ENCODE measurements at places on chromosomes 6 and 20.

DNA sequence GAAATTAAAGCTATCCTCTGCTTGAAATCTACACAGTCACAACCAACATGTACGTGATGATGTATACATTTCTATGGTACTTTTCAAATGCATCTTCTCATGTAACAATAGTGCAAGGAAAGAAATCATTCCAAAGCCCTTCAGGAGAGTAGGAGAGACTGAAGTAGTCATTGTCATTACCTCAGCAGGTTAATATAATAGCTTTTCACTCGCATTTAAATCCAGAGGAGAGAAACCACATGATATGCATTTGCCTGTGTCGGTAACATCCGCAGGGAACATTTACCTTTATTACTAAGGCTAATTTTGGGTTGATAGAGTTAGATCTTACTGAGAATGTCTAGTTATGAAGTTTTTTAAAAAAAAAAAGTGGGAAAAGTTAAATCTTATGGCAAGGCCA, 186.6 kb upstream of the DTNBP1 start:
- no peak for DNase-seq

DNA sequence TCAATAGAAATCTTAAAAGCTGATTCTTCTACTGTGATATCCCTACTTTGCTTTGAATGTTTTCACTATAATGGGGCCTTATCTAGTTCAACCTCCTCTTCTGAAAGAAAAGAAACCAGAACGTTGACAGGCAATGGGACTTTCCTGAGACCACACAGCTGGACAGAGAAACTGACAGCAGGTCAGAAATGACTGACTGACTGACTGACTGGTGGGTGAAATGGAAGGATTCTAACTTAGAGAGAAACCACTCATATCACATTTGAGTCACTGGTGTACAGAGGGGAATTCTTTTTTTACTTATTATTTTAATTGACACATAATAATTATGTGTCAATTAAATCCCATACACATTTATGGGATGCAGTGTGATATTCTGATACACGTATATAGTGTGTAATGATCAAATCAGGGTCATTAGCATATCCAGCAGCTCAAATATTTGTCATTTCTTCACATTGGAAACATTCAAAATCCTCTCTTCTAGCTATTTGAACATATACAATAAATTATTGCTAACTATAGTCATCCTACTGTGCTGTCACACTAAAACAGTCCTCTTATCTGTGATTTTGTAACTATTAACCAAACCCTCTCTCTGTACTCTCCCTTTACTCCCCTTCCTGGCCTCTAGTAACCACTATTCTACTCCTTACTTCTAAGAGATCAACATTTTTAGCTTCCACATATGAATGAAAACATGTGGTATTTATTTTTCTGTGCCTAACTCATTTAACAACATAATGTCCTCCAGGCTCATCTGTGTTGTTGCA, 64.8 kb upstream of the NRSN1 start:
- no peak for DNase-seq

DNA sequence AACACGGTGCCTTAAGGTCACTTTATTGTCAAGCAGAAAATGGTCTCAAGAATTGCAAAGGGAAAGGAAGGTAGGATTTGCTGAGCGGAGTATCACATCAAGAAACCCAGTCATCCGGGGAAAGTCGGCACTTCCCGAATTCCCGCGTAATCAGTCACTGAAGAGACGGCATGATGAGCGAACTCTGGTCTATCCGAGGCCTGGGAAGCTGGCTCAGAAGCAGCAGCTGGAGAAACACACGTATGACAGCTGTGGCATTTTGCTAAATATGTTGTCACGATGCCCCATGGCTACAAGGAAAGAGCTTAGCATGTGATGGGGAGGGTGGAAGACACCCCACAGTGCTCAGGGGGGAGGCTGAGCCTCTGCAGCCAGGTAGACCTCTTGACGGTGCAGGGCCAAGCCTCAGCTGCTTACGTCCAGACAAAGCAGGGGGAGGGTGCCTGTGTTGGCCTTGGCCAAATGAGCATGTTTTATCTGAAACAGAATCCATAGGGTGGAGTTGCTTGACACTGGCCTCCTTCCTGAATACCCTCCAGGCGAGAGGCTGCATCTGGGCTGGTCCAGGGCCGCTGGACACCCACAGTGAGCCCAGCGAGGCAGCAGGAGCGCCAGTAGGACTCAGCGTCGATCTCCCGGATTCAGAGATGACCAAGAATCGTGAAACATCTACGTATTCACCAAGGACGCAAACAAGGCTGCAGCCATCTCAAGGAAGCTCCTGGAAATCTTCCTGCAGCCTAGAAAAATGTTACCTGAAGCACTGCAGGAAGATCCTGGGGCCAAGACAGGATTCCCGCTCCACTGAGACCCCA, 118.8 kb upstream of the AFDN start:
- DNase-seq, result no peak

DNA sequence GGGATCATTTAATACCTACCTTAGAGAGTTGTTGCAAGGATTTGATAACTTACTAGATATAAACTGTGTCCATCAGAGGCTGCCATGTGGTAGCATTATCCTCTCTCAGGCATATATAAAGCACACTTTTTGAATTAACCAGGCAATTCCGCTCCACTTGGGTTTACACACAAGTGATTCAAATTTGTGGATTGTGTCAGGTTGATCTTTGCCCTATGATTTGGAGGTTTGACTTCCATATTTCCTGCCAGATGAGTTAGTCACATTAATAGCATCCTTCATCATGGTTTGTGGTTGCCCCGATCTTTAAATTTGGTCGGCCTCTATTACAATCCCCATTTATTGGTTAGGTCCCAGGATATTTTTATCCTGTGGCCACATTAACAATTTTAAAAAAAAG, 44.8 kb upstream of the CTAGE9 start:
- no peak for DNase-seq

- DNase-seq, result peak; percentile 16
Measured at GRCh38 chr20:25011831-25012241, 19.3 kb upstream of the APMAP start.

- peak; percentile 69 for DNase-seq
Measured at GRCh38 chr6:150395388-150396009, 26.7 kb downstream of the IYD start.

DNA sequence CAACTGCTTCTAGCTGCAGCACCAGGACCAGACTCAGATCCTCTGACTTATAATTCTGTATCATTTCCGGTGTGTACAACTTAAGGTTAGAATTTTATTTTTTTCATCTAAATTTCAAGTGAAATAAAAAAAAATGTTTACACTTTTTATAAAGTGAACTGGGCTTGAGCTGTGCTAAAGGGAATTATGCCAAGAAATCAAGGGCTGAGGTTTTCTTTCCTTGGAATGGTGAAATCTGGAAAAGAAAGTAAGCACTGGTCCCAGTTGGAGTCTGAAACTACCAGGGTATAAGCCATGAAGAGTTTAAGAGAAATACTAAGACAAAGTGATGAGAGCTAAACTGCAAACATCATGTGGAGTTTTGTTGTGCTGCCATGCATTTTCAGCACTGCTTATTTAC, 21.7 kb upstream of the FYN start:
- no peak for DNase-seq

- no peak for DNase-seq
Measured at GRCh38 chr6:52536424-52536916, 40.4 kb downstream of the TRAM2 start.

DNA sequence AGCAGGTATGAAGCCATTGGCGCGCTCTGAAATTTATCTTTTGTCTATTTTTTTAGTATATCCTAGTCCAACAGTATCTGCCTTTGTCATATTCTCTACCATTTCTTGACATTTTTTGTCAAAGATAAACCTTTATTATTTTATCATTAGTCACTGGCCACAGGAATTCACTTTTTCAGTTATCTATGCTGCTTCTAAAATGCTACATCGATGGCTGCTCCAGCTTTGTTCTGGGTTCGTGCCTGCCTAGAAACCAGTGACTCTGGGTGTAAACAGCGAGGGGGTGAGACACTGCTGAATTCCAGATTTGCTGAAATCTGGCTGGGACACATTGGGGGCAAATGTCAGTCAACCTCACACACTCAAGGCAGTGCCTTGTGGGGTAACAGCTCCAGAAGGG, 193.4 kb downstream of the CDC5L start:
- no peak for DNase-seq

- DNase-seq, result no peak
Measured at GRCh38 chr6:49522710-49523593, 23.2 kb downstream of the GLYATL3 start.

DNA sequence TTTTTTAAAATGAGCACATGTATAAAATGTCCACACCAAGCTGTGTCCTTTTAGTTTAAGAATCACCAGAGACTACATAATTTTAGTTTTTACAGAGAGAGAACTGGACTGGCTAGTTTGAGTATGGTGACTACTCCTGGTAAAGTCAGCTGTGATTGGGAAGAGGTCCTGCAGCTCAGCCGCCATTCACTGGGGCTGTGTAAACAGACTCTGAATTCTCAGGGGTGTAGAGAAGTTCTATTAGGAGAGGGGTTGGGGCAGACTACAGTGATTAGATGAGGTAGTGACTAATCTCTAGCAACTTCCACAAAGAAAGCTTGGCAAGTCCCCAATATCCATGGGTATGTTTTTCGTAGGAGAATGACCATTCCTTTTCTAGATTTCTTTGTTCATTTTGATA, 341.2 kb upstream of the MAP3K7 start:
- no peak for DNase-seq

DNA sequence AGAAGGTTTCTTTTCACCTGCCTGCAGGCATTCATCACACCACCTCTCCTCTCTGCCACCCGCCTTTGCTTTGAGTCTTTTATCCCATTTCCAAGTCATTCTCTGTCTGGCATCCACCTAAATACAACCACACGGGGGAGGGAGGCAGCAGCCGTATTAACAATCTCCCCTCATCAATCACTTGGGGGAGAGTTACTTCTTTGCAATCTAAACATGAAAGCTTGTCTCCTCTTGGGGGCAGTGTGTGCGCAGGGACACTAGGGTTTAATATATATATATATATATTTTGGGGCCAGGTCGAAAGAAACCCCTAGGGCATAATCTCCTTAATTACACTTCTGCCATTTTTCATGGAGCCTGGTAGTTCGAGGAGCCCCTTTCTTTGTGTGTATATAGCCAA, 214.5 kb downstream of the TSHZ2 start:
- DNase-seq, result no peak

Data from head of caudate nucleus (tissue), 42 donors.